ENCODE measurements at places on chromosomes 13 and 19. TPM values are rescaled to one million over a fixed set of nuclear protein-coding genes. Genes with fewer than 3 reads are reported as not detected.

DNA sequence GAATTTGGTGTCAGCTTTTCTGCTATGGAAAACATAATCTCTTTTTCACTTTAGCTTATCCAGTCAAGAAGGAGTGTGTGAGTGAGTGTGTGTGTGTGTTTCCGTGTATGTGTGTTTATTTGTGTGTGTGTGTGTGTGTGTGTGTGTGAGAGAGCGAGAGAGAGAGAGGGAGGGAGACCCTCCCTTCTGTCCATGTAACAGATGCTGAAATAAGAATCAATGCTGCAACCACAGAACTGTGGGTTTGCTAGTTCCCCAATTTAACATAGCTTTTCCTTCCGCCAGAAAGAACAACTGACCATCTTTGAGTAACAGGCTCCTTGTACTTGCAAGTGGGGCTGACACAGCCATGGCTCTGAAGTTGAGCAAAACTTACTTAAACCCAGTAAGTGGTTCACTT is 5.2 kb downstream of the LCP1 start:
- DNase-seq: no peak

- DNase-seq: no peak
These were observed 435.3 kb upstream of the HTR2A start for GRCh38 chr13:47332149-47332548.

Gene C1QTNF9B
- total RNA-seq: 1.5 TPM

DNA sequence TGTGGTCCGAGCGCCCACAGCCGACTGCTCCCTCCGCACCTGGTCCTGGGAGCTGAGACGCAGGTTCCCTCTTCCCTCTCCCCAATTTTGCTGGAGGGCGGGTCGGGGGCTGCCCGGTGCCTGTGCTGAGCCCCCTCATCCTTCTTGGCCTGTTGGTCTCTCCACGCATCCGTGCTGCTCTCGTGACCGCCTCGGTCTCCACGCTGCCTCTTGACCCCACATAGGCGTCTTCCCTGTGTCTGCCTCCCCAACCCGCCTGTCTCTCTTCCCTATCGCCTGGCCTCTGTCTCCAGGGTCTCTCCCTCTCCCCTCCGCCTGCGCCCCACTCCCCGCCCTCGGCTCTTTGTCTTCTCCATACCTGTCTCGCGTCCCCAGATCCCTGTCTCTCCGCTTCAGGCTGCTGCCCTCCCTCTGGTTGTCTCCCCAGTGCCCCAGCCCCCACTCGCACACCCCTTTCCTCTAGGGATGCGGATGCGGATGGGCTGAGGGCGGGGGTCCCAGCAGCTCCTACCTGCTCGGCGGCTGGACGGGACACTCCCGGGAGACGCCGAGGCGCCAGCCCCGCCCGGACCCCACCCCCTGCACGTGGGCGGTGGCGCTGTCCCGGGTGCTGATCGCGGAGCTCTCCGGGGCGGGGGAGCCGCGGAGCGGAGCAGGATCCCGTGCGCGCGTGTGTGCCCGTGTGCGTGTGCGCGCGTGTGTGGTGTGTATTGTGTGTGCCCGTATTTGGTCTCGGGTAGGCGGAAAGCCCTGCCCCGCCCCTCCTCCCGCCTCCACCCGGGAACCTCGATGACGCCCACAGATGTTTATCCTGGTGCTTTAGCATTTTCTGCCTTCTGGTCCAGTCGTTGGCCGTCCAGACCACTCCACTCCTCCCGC is at the start of gene SYT5:
Gene SYT5 (minus strand): TSS at position 684 of the 879 bp plus-strand sequence. CDS start 1,248 bp downstream, outside the sequence.
- peak; percentile 48 for DNase-seq

DNA sequence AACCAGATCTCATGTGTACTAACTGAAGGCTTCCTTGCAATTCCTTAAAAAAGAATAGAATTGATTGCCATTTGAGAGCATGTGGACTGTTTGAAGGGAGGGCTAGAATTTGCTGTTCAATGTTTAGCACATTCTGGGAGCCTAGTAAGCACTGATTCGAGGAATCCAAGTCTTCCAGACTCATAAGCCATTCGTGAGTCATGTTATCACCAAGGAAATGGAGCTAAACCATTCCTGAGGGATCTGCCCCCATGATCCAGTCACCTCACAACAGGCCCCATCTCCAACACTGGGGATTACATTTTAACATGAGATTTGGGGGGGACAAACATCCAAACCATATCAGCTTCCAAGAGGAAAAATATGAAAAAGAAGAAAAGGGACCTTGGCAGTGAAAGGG is 276.4 kb downstream of the KCNRG start:
- no peak for DNase-seq

DNA sequence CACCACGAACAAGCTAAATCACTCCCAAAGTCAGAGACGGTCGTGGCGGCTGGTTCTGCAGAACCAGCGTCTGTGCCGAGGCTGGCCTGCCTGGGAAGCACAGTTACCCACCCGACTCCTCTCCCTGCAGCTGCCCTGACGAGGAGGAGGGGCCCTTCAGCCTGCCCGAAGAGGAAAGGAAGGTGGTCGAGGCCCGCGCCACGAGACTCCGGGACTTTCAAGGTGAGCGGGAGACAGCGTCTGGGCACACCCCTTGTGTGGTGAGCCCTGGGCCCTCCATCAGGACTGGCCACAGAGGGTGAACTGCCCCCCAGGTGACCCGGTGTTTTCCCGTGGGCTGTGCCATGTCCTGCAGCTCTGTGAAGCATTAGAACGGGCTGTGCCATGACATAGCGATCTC is 29.1 kb downstream of the PEX11G start:
- DNase-seq: no peak

Gene SF3A2
- total RNA-seq: 28.1 TPM

DNA sequence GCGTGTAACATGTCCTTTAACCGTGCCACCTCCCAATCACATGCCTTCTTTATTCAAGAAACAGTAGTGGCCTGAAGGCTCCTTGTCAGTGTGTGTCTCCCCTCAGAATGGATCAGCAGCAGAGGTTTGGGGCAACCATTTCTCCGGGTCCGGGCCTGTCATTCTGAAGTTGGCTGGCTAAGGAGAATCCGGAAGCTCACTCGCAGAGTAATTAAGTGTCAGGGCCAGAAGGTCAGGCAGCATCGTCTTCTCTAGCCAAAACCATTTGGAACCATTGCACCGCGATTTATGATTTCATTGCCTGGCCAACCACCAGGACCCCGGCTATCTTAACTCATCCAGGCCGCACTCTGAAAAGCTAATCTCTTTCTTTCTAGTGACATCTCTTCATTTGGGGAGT is 550.8 kb downstream of the EFNB2 start:
- no peak for DNase-seq

Gene PRODH2
- total RNA-seq: not detected

- DNase-seq: no peak
These were observed 94.6 kb downstream of the CCNA1 start for GRCh38 chr13:36526897-36527296.

DNA sequence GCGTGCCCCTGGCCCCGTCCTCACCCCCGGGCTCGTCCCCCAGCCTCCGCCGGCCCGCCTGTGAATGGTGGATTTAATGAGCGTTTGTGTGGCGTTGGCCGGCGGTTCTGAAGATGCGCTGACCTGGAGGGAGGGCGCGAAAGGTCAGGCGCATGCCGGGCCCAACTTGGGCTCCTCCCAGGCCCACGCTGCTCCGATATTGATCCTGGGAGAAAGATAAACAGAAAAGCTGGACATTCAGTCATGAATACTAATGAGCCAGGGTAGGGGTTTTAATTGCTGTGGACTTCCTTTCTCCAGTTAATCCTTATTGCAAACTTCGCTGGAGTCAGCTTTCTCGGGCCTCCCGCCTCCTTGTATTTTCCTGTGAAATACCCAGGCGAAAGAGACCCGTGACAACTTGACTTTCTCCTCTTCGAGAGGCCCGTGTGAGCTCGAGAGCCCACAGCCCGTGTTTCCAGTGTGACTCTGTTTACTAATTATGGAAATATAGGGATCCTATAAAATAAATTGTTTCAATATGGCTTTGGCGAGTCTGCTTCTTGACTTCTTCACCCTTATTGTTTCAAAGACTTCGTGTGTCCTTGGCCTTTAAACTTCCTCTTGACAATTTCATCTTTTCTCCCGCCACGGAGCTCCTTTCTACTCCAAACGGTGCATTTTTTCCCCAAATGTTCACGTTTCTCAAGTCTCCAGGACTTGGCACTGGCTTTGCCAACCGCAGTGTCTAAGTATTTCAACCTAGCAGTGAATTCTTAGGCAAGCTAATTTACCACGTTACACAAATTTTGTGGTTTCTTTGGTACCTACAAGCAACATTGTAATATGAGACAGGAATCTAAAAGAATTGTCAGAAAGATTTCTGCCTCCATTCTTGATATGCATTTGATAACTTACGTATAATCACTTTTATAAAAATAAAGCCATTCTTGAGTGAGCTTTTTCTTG is 10.5 kb downstream of the ZIC2 start:
- DNase-seq: no peak

- DNase-seq: no peak
These were observed 136.1 kb downstream of the LACC1 start for GRCh38 chr13:44015811-44016210.

GRCh38 chr19:48290401-48290770 is 20.5 kb downstream of the ZNF114 start:
- no peak for DNase-seq

DNA sequence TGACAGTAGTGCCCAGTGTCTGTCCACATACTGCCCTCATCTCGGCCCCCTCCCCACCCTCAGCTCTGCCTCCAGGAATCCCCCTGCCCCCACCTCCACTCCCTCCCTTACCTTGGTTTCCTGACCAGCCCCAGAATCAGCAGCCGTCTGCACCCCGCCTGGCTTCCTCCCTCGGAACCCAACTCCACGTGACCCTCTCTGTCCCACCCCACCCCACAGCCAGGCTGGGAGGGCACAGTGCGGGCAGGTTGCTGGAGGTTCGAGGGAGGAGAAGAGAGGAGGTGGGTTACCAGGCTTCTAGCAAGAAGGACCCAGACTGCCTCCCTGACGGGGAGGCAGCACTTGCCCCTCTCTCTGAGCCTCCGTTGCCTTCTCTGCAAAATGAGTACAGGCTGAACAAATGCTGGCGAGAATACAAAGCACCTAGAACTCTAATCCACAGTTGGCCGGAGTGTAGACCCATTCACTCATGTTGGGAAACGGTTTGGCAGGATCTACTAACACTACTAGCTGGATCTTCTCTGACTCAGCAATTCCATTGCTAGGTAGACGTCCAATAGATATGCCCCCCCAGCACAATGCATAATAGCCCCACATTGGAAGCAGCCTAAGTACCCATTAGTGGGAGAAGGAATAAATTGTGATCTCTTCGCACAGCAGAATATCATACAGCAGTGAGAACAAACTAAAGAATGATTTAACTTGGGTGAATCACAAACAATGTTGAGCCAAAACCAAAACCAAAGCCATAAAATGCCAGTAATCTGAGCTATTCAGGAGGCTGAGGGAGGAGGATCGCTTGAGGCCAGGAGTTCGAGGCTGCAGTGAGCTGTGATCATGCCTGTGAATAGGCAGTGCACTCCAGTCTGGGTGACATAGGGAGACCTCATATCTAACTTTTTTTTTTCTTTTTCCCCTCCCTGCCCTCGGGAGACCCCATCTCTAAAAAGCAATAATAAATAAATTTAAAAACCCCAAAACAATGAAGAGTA is at the start of gene RASAL3:
Gene RASAL3 (minus strand): TSS at position 151 of the 992 bp plus-strand sequence. CDS start 186 bp downstream, outside the sequence.
- DNase-seq: no peak

DNA sequence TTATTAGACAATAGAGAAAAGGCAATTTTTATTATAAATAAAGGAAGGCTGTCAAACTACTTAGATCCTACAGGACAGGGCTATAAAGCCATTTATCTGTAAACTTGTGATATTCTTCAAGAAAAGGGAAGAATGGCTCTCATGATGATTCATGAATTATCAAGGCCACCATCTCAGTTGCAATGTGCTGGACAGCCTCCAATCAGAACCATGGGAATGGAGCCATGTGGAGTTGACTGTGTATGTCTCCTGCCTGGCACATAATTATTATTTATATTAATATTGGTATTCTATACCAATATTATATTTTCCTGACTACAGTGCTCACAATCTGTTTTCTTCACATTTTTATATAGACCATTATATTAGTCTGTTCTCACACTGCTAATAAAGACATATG is 560.5 kb upstream of the MIR17HG start:
- DNase-seq: no peak

Gene ADM5
- 0.45 TPM for total RNA-seq

- no peak for DNase-seq
These were observed 16.6 kb downstream of the SIGLEC8 start for GRCh38 chr19:51441410-51442390.

Gene UPF3A
- 17.2 TPM for total RNA-seq

- no peak for DNase-seq
These were observed 16.5 kb upstream of the ATP1A3 start for GRCh38 chr19:42010245-42011126.

- DNase-seq: no peak
These were observed 313.9 kb downstream of the KLF12 start for GRCh38 chr13:73820285-73820684.

Gene ZNF283
- 11.4 TPM for total RNA-seq

DNA sequence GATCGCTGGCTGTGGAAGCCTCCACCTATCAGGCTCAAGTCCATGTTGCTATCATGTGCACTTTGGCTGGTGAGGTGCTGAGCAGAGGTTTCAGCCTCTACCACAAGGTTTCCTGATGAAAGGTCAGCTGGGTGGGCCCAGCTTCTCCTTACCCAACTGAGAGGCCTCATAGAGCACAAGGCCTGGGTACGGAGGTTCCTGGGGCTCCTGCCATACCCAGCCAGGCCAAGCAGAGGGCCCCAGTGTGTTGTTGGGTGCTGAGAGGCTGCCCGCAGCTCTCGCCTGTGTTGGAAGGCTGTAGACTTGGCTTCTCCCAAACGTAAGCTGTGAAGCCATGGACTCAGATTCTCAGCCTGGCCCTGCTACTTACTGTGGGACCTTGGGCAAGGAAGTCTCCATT is 28.2 kb downstream of the ACTN4 start:
- DNase-seq: no peak

DNA sequence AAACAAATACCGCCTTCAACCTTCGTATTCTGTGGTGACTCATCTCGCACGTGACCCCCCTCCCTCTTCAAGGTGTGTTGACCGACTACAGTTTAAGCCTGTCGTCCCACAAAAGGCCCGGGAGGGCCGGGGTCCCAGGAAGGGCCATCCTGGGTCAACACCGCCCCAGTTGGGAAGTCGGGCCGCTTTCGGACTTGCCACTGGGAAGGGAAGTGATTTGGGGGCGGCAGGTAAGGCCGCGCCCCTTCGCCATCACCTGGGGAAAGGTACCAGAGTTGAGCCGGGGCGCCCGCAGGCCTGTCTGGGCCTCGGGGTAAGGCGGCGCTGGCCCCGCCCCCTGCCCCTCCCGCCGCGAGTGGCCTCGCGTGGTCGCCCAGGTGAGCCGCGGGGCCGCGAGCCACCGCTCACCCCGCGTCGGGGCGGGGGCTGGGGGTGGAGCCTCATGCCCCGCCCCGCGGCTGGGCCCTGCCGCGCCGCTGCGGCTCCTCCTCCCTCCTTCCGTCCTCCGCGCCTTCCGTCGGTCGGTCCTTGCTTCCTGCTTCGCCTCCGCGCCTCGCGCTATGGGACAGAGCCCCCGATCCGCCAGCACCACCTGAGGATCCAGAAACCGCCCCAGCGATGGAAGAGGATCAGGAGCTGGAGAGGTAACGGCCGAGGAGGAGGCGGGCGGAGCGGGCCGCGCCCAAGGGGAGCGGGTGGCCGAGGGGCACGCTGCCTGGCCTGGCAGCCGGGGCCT is at the start of gene POLR1D:
Gene POLR1D (plus strand): TSS at position 527 of the 736 bp plus-strand sequence. CDS start 92 bp downstream, at position 619.
- peak; percentile 81 for DNase-seq

- DNase-seq: no peak
These were observed 1.4 kb downstream of the SPRY2 start for GRCh38 chr13:80339563-80339911.

Gene RNF225
- total RNA-seq: not detected
